ENCODE measurements at places on chromosomes 1 and 21. TPM values are rescaled to one million over a fixed set of nuclear protein-coding genes. Genes with fewer than 3 reads are reported as not detected.

DNA sequence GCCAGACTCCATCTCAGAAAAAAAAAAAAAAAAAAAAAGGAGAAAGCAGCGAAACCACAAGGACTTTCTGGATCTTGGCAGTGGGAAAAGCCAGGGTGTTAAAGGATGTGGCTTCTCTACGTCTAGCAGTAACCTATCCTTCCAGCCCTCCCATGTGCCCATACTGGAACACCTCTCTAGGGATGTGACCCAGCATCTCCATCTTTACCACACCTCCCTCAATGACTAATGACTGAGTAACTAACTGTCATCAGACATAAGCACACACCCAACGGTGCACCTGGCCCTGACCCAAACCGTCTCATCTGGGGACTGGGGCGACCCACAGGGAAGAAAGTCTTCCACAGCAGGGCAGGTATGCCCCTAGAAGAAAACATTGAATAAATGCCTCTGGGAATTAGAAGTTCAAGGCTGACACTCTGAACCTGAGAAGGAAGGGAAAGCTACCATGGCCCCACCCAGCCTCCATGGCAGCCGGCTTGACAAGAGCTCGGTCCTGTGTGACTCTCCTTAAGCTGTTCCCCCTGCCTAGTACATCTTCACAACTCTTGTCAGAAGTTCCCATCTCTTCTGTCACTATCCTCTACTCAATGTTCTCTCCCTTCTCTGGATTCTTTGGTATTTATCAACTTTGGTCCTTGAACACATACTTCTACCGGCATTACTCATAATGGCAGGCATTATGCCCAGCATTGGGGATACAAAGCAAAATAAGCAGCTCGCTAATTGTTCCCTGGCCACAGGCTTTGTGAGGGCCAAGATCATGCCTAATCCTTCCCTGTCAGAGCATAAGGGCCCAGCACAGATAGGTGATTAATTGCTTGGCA, 14.8 kb upstream of the PAQR6 start:
- DNase-seq = no peak

- DNase-seq = no peak
Observed at GRCh38 chr1:91173346-91173890, 151.6 kb upstream of the ZNF644 start.

GRCh38 chr1:174982971-174983689, 16.6 kb upstream of the CACYBP start:
- DNase-seq = no peak

GRCh38 chr1:156488566-156489165, 11.9 kb downstream of the MEF2D start:
- DNase-seq = no peak

SRP9 gene
- total RNA-seq = 142 TPM

RNASEL gene
- 2.0 TPM for total RNA-seq

RRP1 gene
- 12.7 TPM for total RNA-seq

KCNK1 gene
- 2.2 TPM for total RNA-seq

NPHS2 gene
- not detected for total RNA-seq

GJA4 gene
- total RNA-seq = 4.3 TPM
